ENCODE measurements at places on chromosomes 6 and 20.

- no peak for DNase-seq
These were observed 5.6 kb upstream of the STX16 start for GRCh38 chr20:58645412-58645968.

DNA sequence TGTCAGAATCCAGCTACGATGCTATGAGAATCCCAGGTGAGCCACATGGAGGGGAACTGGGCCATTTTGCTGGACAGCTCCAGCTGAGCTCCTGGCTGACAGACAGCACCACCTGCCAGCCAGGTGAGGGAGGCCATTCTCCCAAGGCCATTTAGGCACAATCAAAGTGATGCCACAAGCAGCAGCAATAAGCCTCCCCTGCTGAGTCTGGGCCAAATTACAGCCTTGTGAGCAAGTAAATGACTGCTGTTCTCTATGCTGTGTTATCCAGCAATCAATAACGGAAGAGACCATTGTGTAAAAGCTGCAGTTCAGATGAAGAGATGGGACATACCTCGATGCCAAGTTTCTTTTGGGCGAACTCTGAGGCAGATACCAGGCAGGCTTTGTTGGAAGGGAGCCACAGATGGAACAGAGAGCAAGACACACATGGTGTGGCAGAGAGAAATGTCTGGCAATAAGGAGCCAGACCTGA, 14.0 kb upstream of the SCGN start:
- no peak for DNase-seq

GRCh38 chr6:830667-831327, 137.9 kb upstream of the EXOC2 start:
- no peak for DNase-seq

- no peak for DNase-seq
These were observed 650.0 kb downstream of the KIF16B start for GRCh38 chr20:15923030-15923776.

- DNase-seq = no peak
These were observed at the start of gene TAGAP for GRCh38 chr6:159044899-159045727. Gene TAGAP (minus strand): TSS chr6:159044991. CDS start chr6:159044146, 845 bp downstream.

- DNase-seq = no peak
These were observed 18.9 kb upstream of the SYNJ2 start for GRCh38 chr6:157962601-157963302.

DNA sequence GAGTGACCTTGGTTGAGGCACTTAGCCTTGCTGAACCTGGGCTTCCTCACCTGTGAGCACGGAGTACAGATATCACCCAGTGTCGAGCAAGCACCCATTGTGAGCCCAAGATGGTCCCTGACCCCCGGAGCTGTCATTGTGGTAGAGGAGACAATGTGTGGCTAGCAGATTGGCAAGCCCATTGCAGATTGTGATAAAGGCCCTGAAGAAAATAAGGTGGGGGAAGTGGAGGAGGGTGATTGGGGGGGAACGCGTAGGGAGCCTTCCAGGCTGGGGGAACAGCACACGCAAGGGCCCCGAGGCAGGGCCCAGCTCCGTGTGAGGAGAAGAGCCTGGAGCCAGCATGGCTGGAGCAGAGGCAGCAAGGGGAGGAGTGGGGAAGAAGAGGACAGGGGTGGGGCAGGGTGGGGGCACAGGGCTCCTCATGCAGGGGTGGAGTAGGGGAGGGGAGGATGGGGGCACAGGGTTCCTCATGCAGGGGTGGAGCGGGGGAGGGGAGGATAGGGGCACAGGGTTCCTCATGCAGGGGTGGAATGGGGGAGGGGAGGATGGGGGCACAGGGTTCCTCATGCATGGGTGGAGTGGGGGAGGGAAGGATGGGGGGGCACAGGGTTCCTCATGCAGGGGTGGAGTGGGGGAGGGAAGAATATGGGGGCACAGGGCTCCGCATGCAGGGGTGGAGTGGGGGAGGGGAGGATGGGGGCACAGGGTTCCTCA, 7.0 kb downstream of the CEBPB start:
- DNase-seq = no peak

- no peak for DNase-seq
These were observed 32.8 kb downstream of the GSS start for GRCh38 chr20:34922654-34923381.

DNA sequence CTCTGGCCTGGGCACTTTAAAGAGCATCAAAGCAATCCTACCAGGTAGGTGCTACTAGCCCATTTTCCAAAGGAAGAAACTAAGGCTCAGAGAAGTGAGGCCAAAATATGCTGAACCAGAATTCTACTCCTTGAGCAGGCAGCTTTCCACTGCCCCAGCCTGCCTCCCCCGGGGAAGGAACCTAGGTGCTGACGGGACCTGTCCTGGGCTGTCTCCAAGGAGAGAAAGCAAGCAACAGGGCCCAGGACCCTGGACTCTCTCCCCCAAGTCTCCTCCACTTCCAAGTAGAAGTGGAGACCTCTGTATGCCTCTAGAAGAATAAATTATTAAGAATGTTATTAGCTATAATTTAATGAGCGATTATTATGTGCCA, 159.5 kb downstream of the MRPL14 start:
- DNase-seq = no peak

DNA sequence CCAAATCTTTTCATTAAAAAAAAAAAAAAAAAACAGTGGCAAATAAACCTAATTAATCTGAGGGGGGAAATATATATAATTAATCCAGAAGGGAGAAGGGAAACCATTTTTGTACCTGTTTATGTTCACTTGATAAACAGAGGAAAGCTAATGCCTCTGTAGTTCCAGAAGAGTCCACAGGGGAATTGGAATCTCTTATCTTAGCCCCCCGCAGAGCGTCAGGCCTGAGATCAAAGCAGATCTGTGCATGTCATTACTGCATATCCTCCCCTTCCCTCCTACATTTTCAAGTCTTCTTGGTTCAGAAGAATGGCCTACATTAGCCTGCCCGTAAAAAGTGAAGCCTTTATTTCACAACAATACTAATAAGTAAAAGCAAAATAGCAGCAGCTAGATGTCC, 157.2 kb downstream of the PTPRT start:
- no peak for DNase-seq

- no peak for DNase-seq
These were observed 23.0 kb upstream of the ECHDC1 start for GRCh38 chr6:127366282-127367022.

- no peak for DNase-seq
These were observed 28.7 kb downstream of the ECT2L start for GRCh38 chr6:138824482-138825144.

GRCh38 chr6:92559611-92560010, 859.7 kb downstream of the EPHA7 start:
- no peak for DNase-seq

DNA sequence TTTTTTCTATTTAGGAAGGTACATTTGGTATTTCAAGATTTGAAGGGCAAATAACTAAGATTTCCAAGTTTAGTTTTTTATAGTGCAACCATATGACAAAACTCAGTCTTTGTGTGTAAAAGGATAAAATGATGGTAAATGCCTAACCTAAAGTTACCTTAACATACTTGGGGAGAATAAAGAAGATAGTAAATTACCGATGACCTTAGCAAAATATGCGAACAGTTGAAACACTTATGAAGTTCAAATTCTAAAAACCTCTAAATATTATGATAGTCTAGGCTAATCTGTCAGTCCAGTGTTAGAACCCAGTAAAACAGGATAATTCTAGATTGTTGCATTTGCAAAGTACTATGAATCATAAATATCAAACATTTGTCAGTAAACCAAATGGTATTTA, 127.5 kb downstream of the PTCHD4 start:
- no peak for DNase-seq

GRCh38 chr20:33826270-33826897, 15.2 kb downstream of the CHMP4B start:
- no peak for DNase-seq

DNA sequence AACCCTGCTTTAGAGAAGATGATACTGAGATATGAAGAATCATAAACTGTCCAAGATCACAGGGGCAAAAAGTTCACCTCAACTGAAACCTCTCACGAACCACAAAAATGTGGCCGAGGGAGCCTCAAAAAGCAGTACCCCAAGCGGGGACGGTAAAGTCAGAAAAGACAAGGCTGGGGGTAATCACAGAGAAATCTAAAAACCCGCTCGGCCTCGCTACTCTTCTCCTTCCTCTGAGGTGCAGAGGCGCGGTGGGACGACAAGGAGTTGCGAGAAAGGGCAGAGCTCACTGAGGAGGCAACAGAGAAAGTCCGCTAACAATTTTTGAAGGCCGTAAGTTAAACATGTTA, 356 bp upstream of the IRAK1BP1 start:
- DNase-seq = peak; percentile 19

DNA sequence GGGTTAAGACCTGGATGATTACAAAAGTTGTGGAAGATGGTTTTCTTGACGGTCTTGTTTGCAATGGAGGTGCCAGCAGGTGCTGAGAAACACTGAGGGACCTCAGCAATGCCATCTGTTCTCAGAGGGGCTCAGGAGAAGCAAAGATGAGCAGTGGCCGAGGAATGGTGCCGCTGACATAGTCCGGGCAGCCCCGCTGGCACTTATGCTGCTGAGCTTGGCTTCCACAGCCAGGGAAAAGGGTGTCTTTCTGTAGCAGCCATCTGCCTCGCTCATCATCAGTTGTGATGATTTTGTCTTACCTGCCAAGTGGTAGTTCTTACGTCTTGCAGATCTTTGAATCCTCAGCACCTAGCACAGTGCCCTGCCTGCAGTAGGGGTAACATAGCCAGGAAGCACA, 55.7 kb downstream of the PPP1R14C start:
- no peak for DNase-seq

GRCh38 chr20:62999580-62999979, 7.2 kb downstream of the BHLHE23 start:
- DNase-seq = no peak

GRCh38 chr20:17023806-17024205, 203.0 kb upstream of the PCSK2 start:
- DNase-seq = no peak

- DNase-seq = no peak
These were observed 8.5 kb downstream of the ETV7 start for GRCh38 chr6:36378936-36379335.

DNA sequence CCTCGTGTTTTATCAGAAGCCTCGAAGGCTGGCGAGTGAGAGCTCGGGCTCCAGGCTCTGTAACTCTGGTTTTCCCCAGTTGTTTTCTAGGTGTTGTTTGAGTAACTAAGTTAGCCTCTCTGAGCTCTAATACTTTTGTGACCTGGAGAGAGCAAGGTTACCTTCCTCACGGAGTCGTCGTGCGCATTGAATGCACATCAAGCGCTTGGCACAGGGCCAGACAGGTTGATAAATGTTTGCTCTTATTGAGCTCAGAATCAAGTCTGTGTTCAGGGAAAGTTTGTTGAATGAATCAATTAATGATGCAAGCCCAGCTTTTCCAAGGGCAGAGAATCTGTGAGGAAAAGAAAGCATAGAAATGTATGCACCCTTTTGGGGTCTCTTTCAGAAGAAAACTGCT, 33.5 kb downstream of the EDN3 start:
- DNase-seq = no peak

DNA sequence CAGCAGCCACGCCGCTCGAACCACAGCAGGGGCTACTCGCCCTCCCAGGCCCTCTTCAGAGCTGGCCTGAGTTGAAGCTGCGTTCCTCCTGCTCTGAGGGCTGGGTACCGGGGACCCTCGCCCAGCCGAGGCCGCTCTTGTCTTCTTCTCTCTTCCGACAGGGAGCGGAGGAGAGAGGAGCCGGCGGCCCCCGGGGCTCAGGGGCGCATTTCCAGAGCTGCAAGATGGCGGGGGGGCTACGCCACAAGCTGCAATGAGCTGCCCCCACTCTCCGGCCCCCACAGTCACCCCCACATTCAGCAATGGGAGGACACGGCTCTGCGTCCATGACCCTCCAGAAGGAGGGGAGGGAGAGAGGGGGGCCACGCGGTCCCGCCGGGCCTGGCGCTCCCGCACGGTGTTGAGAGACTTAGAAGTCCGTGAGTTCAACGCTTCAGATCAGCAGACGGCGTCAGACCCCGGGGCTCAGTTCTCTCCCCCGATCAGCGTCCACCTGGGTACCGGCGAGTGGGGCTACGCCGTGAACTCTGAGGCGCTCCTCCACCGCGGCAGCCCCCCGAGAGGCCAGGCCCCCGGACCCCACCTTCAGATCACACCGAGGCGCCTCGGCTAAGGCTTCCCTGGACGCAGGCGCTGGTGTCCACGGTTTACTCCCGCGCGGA, 31.6 kb downstream of the SLC2A4RG start:
- no peak for DNase-seq

DNA sequence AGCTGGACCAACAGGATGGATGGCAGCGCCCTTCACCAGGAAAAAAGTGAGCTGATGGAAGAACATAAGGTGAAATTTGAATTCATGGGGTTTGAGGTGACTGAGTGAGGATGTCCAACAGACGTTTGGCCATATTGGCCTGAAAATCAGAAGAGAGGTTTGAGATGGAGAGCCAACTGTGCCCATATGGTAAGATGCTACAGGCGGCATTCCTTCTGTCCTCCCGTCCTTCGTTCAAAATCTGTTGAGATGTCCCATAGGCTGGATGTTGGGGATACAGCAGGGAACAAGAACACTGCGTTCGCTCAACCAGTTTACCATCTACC, 468 bp upstream of the CMTR1 start:
- DNase-seq = no peak

- no peak for DNase-seq
These were observed 158.0 kb upstream of the TCF21 start for GRCh38 chr6:133730881-133731280.

DNA sequence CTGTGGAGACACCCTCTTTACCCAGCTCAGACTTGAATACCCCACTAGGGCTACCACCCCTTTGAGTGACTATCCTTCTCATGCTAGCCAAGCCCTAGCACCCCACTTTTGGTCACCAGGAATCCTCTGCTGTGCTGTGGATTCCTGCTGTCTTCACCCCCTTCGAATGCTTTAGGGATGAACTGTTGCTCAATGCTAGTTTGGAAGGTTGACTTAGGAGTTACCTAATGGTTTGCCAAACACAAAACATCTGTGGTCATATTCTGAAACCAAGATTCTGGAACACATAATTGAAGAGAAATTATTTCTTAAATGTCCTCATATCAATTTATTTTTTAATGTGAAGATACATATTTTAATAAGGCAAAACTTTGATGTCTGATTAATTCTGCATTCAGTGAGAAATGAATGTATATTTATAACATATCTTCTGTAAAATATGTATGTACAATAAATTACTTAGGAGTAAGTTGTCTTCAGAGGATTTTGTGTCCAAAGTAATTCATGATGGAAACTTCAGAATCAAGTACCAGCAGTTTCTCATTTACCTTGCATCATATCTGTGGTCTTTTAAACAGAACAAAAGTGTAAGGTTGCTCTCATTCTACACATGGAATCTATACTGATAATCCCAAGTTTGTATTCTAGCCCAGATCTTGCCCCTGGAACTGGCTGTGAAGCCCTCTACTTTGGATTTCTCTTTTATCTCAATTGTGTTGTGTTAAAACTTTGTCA, 46.9 kb downstream of the TMEM200A start:
- no peak for DNase-seq

DNA sequence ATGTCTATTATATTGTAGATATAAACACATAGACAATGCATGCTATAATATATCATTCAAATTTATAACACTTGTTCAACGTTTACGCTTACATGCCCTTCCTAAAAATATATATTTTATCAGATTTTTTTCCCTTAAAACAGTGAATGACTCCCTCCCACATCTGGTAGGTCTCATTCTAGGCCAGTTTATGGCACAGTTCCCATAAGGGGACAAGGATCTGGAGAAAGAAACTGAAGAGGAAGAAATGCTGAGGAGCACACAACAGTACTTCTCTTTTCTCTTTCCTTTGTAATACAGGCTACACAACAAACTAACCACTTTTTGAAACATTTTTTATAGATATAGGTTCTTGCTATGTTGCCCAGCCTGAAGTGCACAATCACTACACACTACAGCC, 48.6 kb upstream of the RCAN2 start:
- DNase-seq = no peak

- no peak for DNase-seq
These were observed 5.8 kb upstream of the HEY2 start for GRCh38 chr6:125743604-125744003.

Data from amygdala (tissue), 56 donors.